NCI-H460 (cell line): ENCODE measurements at places on chromosomes 16 and 17. TPM values are rescaled to one million over a fixed set of nuclear protein-coding genes. Genes with fewer than 3 reads are reported as not detected.

- no peak for DNase-seq
Observed at GRCh38 chr17:10063730-10064241, 134.6 kb downstream of the GAS7 start.

DNA sequence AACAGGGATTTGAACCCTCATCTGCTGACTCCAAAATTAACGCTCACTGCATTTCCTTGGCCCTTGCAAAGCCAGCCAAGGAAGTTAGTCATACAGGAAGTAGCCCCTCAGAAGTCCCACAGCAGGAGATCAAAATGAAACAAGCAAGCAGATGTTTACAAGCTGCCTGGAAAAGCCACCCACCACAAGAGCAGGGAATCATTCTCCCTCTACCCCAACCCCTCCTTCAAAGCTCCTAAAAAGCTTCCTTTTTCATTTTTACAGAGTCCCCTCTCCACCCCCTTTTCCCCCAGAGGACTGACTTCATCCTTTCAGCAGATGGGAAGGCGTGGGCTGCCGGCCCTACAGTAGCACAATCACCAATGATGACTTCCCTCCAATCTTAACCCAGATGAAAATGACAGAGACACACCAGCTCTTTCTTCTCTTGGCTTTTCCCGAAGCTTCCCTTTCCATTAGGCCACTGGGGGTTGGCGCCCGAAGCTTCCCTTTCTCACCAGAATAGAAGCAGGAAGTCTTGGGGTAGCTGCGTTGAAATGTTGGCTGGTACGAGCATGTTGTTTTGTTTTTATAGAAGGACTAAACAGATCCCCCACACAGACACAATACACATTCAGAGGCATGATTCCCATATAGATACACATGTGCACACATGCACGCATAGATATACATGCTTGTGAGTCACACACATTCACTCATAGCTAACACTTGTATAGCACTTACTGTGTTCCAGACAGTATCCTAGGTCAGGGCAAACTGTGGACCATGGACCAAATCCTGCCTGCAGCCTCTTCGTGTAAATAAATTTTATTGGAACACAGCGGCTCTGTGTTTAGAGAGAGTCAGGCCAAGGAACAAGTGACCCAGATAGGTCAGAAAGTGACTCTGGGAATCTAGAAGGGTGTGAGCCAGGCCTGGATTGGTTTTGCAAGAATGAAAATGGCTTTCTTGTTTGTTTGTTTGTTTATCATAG lies 17.4 kb downstream of the ITPRIPL2 start:
- DNase-seq, result peak; percentile 39

Gene KRT13
- total RNA-seq, result not detected in 2 replicates

GRCh38 chr16:79151-80054 lies 1.4 kb downstream of the MPG start:
- no peak for DNase-seq

Gene DBNDD1
- 5.0 and 5.1 TPM in 2 replicates for total RNA-seq

- no peak for DNase-seq
Observed at GRCh38 chr17:55478971-55479370, 32.3 kb downstream of the SMIM36 start.

DNA sequence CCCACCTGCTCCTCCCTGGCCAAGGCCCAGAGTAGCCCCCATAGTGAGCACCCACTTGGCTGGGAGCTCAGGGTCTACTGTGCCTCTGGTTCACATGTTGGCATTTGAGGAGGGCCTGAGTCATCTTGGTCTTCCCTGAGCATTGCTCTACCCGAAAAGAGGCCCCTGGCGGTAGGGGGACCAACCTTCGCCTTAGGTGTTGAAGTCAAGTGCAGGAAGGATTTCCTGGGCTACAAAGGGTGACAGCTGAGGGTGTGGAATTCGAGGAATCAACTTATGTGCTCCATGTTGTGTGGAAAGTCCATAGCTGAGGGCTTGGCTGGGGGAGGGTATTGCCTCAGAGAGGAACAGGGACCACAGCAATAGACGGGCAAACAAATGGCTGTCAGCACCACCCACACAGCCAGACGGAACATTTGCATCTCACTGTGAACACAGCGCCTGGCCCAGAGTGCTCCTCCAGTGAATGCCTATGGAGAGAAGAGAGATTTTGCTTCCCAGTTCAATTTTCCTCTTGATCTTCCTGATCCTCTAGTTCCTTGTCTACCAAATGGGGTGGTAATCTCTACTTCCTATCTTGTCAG lies 35.6 kb upstream of the NGFR start:
- no peak for DNase-seq

GRCh38 chr16:11076259-11077018 lies 132.1 kb downstream of the CLEC16A start:
- DNase-seq, result no peak

Gene TMEM106A
- total RNA-seq, result 2.0 and 2.5 TPM in 2 replicates

DNA sequence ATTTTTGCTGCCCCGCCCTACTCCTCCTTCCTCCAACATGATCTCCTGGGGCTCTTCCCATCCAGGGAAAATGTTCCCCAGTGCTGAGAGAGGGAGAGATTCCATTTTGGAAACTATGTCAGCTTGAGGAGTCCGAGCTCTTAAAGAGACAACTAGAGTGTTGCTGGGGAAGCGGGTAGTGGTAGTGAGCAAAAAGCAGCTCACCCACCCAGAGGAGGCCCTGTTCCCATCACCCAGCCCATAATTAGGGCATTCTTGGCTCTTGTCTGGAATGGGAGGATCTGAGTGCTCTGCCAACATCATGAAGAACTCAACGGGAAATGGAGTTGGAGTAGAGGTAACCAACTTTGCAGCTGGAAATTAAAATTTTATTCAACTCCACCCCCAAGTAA lies 9.1 kb upstream of the MSL1 start:
- DNase-seq, result no peak

DNA sequence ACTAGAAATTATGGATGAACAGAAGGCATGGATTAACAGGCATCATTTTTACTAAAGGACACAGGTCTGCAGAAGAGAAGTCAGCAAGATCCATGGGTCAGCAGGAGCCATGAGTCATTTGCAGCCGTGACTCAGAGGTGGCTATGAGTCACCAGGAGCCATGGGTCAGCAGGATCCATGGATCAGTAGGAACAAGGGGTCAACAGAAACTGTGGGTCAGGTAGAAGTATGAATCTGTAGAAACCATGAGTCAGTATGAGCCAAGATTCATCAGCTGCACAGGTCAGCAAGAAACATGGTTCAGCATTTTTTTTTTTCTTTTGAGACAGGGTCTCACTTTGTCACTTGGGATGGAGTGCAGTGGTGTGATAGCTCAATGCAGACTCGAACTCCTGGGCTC lies 58.2 kb upstream of the HS3ST4 start:
- DNase-seq, result peak; percentile 19

DNA sequence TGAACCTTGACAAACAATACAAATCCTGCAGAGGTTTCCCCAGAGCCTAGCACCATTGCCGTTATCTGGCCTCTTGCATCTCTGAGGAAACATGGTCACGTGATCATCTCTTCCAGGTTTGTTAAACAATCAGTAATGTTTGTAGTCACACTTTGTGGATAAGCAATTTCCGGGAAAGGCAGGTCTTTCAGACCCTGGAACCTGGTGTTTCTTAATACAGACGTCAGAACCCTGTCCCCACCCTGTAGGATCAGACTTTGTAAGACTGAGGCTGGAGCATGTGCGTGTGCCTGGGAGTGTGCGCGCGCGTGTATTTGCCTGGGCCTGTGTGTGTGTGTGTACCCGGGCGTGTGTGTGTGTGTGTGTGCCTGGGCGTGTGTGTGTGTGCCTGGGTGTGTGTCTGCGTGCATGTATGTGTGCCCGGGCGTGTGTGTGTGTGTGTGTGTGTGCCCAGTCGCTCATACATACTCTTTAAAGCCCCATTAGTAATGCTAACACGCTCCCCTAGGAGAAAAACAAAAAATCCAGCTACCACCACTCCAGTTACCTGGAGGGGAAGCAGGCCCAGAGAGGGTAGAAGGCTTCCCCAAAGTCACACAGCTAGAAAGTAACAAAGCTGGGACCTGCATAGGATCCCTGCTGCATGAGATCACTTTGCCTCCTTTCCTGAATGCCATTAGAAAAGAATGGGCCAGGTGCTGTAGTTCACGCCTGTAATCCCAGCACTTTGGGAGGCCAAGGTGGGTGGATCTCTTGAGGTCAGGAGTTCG lies 5.3 kb downstream of the CTNS start:
- no peak for DNase-seq

DNA sequence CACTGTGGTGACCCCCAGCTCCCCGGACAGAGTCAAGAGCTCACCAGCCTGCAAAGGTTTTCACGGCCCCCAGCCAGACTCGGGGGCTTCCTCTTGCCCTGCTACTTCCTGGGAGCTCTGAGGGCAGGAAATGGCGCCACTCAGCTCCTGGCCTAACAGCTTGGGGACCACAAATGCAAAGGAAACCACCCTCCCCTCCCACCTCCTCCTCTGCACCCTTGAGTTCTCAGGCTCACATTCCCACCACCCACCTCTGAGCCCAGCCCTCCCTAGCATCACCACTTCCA lies 375 bp upstream of the SPN start:
- no peak for DNase-seq

- no peak for DNase-seq
Observed at GRCh38 chr17:79117905-79118487, 43.4 kb downstream of the ENGASE start.

DNA sequence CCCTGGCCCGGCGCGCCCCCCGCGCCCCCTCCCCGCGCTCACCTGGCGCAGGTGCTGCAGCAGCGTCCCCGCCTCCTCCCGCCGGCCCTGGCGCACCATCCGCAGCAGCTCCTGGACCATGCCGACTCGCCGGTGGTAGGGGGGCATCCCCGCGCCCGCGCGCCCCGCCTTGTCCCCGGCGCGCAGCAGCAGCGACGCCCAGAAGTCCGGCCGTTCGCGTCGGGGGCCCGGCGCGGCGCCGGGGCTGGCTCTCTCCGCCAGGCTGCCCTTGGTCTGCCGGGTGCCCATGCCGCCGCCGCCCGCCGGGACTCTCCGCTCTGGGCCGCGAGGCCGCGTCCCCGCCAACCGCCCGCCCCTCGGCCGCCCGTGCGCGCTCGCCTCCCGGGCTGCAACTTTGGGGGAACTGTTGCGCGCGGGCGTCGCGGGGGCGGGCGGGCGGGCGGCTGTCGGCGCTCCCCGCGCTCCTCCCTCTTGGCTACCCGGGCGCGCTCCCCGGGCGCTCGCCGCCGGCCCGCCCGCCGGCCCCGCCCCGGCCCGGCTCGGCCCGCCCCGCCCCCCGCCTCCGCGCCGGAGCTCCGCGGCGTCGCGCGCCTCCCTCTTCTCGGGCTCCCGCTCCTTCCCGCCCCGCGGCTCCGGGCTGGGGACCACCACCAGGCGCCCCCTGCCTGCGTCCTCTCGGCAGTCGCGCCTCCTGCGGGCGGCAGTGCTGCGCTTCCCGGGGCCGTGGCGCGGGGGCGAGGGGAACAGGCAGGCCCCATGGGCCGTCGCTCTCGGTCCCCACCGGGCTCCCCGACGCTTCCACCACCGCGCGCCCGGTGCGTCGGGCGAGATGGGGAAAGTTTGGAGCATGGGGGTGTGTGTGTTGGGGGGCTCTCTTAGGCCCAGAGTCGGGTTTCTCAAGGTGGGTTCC lies at the start of gene LRRC75A:
TSS of gene LRRC75A (minus strand) at position 491 of the 910 bp plus-strand sequence. CDS start at position 288, 203 bp downstream.
- DNase-seq, result peak; percentile 34

DNA sequence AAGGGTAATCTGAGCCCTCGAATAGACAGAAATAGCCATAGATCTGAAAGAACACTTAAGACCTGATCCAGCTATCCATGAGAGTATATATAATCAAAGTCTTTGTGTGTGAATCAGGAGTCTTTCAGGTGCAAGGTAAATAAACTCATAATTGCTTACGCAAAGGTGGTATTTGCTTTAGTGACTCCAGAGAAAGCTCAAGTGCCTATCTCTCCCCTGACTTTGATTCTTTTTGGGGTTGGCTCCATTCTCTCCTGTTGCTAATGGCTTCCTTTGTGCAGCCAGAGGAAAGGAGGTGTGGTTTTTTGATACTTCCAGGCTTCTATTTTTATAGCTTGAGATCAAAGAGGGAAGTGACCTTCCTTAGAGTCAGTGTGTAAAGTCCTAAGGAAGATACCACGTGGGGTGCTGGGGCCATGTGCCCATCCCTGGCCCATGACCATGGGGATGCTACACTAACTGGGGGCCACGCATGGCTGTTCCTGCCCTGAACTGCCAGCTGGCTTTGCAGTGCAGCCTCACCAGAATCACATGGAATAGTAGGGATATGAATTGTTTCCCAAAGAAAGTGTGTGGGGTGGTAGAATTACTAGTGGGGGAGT lies 45.8 kb downstream of the TENT4B start:
- DNase-seq, result no peak

Gene ST6GALNAC1
- not detected in 2 replicates for total RNA-seq

Gene CDRT15L2
- total RNA-seq, result not detected in 2 replicates

Gene AOC3
- 1.2 and 1.4 TPM in 2 replicates for total RNA-seq

Gene ABCC11
- not detected in 2 replicates for total RNA-seq

DNA sequence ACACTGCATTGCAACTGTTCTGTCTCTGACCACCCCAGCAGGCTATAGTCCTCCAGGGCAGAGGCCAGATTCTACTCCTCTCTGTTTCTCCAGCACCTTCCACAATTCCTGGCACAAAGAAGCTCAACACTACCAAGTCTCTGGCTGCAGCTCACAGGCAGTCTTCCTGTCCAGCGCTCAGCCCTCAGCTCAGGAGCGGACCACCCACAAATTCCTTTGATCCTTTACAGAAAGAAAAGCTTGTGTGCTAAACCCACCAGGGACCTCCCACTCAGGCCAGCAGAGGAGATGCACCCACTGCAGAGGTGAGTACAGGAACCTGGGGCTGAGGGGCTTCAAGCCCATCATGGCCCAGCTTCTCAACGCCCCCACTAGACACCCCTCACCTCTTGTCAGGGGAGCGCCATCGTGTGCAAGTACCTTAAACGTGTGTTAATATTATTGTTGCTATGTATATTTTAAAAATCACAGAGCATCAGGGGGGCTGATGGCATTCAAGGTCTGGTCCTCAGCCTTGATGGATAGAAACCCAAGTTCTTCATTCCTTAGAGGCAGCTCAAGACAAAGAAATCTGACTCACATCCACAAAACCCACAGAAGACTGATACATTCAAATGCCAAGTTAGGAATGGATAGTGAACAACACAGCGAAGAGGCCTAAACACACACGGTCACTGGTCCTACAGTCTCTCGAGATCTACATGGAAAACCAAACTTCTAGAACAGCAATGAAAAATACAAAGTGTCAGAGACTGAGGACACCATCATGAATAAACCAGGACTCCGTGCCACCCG lies 8.4 kb downstream of the HSDL1 start:
- DNase-seq, result no peak

DNA sequence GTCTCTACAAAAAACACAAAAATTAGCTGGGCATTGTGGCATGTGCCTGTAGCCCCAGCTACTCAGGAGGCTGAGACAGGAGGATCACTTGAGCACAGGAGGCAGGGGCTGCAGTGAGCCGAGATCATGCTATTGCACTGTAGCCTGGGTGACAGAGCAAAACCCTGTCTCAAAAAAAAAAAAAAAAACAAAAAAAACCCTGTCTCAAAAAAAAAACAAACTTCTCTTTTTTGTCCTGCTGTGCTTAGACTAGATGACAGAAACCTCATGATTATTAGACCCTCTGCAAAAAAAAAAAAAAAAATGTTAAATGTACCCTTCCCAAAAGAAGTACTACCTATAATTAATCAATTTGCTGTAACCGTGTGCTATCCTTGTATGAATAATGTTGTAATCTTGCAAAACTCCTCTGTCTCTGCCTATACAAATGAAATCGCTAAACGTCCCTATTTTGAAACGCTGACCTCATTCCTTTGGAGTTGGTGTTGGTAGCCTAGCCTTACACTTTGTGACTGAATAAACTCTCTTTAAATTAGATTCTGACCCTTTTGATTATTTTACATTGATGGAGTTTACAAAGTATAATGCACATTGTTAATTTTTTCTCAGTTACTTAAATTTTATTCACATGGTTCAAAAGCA lies 13.6 kb upstream of the DHRS7B start:
- DNase-seq, result no peak

GRCh38 chr16:23724096-23724784 lies 11.2 kb upstream of the ERN2 start:
- no peak for DNase-seq
